ENCODE measurements at places on chromosomes 3 and 15. TPM values are rescaled to one million over a fixed set of nuclear protein-coding genes. Genes with fewer than 3 reads are reported as not detected.

The MYL3 gene
- total RNA-seq, result not detected

The CHMP2B gene
- 38.4 TPM for total RNA-seq

The ACAD9 gene
- total RNA-seq, result 32.8 TPM

The HGD gene
- total RNA-seq, result 3.4 TPM

The PRSS50 gene
- not detected for total RNA-seq

The ALS2CL gene
- 64.6 TPM for total RNA-seq

The TRPM1 gene
- under 0.01 TPM for total RNA-seq

The PCOLCE2 gene
- 1.1 TPM for total RNA-seq

The CDV3 gene
- 238 TPM for total RNA-seq

The SENP2 gene
- total RNA-seq, result 26.7 TPM

The LRRIQ4 gene
- total RNA-seq, result not detected

The ZNF80 gene
- not detected for total RNA-seq
